ENCODE measurements at places on chromosomes 12 and 14.

DNA sequence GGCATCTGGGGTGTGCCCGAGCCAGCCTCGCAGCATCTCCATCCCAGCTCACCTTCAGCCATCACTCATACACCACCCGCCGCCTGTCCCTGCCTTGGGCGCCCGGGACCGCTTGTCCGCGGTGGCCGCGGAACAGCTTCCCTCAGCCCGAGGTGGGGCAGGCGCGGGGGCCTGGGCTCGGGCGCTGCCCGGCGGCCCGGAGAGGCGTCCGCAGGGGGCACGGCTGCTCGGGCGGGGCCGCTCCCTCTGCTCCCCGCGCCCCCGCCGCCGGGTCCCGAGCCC, 430 bp downstream of the SLC41A2 start:
- peak; percentile 11 for DNase-seq

- DNase-seq: no peak
Measured at GRCh38 chr14:76500011-76500410, 124.1 kb downstream of the ESRRB start.

GRCh38 chr12:65536876-65537681, 258.6 kb downstream of the MSRB3 start:
- DNase-seq: no peak

DNA sequence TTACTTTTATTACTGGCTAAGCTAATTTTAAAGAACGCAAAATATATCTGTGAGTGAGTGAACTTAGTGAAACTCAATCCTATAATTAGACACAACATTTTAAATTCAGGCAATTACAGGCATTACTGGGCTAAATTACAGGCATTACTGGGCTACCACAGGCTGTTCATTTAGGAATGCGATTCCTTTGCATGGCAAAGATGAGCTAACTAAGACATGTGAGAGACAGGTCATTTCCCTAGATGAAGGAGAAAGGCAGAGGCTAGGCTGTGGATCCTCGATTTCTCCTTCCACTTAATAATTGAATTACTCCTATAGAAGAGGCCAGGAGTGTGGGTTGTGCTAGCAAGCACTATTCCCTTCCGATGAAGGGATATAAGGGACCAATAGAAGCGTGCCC, 429.4 kb upstream of the LMO3 start:
- DNase-seq: no peak

- no peak for DNase-seq
Measured at GRCh38 chr14:30299915-30300314, 259.0 kb upstream of the G2E3 start.

GRCh38 chr14:76727384-76727783, 33.9 kb upstream of the VASH1 start:
- no peak for DNase-seq

GRCh38 chr14:20472536-20473169, 3.4 kb downstream of the PNP start:
- no peak for DNase-seq

- DNase-seq: no peak
Measured at GRCh38 chr12:68612202-68612601, 1.5 kb downstream of the RAP1B start.

DNA sequence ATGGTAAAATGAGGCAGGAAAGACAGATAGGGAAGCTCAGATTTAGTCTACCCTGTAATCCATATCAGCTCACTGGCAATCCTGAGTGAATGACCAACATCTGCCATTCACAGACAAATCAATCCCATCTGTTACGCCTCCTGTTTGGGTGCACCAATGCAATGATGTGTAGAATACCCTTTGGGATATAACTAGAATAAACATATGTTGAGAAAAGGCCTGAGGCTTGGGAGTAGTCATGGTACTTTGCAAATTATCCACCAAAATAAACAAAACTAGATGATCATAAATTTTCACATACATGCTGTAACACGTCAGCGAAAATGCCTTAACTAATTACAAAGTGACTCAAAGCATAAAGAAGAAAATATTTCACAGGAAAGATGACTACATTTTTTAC, 78.8 kb downstream of the KCNC2 start:
- no peak for DNase-seq

- DNase-seq: no peak
Measured at GRCh38 chr14:80211153-80212022, at the start of gene DIO2. Gene DIO2 (minus strand): TSS chr14:80211504. CDS start chr14:80211472, 32 bp downstream.

GRCh38 chr12:1083889-1084262, 92.9 kb downstream of the ERC1 start:
- DNase-seq: no peak

DNA sequence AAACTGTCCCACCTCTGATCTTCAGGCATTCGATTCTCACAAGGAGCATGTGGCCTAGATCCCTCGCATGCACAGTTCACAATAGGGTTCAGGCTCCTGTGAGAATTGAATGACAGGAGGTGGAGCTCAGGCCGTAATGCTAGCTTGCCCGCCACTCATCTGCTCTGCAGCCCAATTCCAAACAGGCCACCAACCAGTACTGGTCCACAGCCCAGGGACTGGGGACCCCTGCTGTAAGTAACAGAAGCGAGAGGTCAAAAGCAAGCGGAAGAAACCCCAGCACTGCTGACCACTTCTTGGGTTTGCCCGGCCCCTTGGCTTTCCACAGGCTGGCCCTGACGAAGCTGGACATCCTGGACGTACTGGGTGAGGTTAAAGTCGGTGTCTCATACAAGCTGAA, 8.5 kb upstream of the SIVA1 start:
- DNase-seq: no peak

DNA sequence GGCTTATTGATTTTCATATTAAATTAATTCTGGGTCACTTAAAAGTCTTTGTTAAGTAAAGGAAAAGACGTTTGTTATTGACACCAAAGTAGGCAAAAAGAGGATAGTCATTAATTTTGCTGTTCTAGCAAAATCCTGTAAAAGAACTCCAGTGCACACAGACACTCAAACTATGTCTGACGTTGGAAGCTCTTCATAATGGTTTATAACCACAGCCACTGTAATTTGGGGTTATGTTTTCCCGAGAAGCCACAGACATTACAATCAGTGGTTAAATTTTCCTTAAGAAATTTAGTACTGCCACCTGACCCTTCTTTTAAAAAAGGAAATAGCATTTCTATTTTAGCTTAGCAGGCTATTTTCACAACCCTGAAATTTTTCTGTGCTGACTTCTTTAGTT, 267.5 kb downstream of the CCDC91 start:
- no peak for DNase-seq

GRCh38 chr12:51910691-51911090, 3.4 kb downstream of the ACVRL1 start:
- no peak for DNase-seq

DNA sequence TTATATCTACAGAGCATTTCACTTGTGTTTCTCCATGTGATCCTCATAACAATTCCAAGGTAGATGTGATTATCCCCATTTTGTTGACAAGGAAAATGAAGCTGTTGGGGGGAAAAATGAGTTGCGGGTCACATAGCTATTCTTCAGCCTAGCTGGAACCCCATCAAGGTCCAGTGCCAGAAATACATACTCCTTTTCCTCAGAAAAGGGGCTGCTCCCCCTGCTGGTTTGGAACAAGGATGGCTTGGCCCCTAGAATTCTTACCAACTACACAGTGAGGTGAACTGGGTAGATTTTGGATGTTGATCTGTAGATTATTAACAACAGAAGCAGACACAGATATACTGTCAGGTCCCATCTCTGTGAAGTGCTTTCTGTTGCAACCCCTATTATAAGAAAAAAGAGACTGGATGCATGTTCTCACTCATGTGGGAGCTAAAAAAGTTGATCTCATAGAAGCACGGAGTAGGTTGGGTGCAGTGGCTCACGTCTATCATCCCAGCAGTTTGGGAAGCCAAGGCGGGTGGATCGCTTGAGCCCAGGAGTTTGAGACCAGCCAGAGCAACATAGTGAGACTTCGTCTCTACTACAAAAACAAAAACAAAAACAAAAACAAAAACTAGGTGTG, 8.9 kb downstream of the IKZF4 start:
- peak; percentile 46 for DNase-seq

DNA sequence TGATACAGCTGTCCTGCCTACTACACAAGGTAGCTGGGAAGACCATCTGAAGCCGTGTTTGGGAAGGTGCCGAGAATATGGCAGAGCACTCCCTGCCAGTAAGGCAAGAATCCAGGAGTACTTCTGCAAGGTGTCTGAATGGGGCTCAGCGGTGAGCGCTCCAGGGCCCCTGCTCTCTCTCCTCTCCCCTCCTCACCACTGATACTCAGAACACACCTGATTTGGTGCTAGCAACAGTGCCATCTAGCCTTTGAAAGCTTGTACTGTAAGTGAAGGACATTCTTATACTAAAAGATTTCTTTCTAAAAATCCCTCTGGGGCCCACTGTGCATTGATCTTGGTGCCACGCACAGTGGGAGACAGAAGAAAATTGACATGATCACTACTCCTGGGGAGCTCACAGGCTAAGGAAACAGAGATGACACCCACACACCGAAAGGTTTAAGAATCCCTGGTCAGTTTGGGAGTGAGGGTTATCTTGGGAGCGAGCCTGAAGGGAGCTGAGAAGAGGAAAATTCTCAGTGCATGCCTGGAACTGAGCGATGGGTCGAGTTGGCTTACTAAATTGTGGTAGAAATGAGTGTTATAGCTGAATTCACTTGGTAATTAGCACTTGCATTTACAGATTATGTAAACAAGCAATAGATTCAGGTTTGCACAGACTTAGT, 216.9 kb downstream of the NTF3 start:
- DNase-seq: no peak

DNA sequence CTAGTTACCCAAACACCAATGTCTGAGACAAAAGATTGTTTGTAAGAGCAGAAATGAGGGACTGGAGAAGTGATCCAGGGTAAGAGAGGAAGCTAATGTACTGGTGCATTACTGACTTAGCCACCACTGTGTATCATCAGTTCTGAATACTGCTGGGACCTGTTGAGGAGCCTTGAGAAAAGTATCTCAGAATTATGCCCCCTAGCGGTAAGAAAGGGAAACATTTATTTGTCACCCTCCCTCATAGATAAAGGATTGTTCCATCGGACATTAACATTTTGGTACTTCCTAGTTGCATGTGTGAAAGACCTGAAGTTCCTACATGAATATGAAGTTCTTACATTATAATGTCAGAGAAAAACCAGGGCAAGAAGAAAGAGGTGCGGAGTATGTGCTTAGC, 612.5 kb downstream of the FSCB start:
- DNase-seq: no peak

DNA sequence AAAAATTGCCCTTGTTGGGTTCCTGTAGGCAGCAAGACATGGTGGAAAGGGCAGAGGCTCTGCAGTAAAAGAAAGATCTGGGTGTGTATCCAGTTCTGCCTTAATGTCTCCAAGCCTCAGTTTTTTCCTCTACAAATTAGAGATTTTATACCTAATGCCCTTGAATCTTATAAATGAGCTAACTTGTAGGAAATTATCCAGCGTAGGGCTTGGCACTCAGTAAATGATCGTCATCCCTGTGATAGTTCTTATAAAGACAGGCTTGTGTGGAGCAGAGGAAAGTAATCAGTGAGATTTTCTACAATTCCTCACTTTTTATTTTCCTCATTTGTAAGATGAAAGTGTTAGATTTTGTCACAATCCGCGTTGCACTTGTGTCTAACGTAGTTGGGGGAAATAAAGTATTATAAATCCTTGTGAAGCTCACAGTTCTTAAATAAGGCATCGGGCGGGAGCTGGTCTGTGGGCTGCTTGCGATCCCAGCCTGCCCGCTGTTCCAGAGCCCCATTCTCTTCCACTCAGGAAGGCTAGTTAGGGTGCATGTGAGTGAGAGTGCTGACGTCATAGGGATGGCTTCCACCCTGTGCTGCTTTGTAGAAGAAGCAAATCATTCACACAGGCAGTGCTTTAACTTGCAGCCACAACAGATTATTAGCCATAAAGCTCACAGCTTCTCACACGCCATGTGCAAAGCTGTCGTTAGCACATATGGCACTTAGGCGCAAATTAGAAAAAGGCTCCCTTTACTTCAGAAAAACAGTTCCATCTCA, 87.6 kb downstream of the EML1 start:
- DNase-seq: no peak

DNA sequence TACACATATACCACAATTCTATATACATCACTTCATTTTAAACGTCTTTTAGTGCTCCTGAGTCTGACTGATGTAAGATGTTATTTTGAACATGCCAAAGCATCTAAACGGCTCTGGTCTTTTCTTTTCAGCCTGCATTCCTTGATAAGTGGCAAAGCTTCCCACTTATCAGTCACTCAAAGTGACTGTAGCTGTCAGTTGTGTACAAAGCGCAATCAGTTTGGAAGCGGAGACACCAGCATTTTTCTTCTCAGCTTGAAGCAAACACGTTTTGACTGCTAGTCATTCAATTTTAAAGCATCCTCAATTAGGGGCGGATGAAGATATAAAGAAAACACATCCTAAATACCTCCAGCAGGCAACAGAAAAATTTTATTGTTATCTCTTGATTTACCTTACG, 226.8 kb downstream of the SOX5 start:
- no peak for DNase-seq

- DNase-seq: no peak
Measured at GRCh38 chr12:32549675-32550079, 129.4 kb upstream of the DNM1L start.

- no peak for DNase-seq
Measured at GRCh38 chr12:131008131-131008912, 54.6 kb downstream of the ADGRD1 start.

DNA sequence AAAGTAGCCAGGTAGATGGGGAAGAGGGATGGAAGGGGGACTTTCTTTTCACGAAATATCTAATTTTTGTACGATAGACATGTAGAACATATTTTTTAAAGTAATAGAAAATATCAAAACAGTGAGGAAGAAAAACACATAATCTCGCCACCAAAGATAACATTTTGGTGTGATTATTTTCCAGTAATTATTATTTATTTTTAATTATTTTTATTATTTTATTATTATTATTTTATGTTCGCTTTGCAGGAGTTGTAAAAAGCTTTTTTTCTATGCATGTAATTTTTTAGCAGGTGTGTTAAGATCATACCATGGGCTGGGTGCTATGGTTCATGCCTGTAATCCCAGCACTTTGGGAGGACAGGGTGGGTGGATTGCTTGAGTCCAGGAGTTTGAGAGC, 85.6 kb upstream of the CCND2 start:
- no peak for DNase-seq

DNA sequence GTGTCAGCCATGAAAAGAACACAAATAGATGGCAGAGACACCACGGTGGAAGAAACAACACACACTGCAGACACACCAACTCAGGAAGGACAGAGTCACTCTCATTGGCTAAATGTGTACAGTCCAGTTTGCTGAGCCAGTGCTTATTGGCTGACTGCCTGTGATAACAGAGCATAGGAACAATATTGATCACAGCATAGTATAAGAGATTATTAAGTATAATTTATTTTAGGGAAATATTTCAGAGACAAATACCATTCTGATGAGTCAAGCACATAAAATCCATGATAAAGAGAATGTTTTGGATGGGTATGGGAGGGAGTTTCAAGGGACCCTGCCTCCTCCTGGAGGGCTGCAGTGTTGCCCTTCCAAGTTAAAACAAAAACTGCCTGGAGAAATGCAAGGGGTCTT, 50.9 kb downstream of the BTG1 start:
- no peak for DNase-seq

DNA sequence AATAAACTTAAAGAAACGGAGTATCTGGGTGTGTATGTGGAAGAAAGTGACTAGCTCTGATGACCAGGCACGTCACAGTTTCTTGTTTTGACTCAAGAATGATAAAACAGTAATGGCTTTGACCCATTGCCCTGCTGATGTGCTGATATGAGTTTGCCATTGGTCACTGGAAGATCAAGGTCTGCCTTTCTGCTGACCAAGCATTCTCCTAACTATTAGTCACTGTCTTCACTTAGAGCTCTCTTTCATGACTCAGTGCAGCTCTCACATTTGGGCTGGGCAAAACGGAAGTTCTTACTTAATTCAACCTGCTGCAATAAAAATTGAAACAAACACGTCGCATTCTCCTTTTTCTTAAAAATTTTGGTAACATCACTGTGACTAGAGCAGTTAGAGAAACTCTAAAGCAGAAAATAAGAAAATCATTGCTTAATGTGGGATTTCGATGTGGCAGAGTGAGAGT, 366.7 kb downstream of the BTG1 start:
- DNase-seq: peak; percentile 67
